NCI-H1436 (cell line): ENCODE measurements at places on chromosomes 12 and 14.

DNA sequence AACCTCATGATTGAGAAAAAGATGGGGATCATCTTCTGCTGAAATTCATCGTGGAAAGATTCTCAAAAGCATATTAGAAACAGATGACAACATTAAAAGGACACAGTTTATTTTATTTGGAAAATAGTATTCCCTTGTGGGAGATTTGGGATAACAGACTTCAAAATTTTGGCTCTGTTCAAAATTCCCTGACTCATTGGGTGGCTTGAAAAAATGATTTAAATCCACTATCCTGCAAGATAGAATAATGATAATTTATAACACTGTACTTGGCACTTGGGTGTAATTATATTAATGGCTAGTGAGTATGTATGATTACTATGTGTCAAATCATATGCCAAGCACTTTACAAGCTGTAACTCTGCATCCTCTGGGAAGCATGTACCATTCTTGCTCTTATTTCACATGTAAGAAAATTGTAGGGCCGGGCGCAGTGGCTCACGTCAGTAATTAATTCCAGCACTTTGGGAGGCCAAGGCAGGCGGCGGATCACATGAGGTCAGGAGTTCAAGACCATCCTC is 128.8 kb downstream of the LMNTD1 start:
- DNase-seq = no peak

DNA sequence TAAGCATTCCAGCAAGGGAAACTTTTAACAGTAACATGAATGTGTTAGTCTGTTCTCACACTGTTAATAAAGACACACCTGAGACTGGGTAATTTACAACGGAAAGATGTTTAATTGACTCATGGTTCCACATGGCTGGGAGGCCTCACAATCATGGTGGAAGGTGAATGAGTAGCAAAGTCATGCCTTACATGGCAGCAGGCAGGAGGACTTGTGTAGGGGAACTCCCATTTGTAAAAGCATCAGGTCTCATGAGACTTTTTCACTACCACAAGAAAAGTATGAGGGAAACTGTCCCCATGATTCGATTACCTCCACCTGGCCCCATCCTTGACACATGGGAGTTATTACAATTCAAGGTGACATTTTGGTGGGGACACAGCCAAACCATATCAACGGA is 168.3 kb downstream of the PAH start:
- no peak for DNase-seq

DNA sequence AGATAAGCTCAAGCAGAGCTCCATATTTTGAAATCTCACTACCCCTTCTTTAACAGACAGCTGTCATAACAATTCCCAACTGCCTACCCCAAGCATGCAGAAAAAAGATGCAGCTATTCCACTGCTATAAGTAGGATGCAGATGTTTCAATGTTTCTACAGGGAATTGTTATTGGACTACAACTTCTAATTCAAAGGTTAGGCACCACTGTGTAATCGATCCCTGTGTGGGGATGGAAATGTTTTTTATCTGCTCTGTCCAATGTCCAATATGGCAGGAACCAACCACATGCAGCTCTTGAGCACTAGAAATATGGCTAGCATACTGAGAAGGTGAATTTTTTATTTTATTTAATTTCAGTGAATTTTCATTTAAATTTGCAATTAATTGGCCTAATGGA is 208.6 kb downstream of the SLC2A13 start:
- no peak for DNase-seq

- peak; percentile 36 for DNase-seq
Observed at GRCh38 chr12:106645074-106645421, 62.2 kb downstream of the RFX4 start.

- DNase-seq = no peak
Observed at GRCh38 chr12:116896411-116896924, 14.3 kb upstream of the FBXW8 start.

GRCh38 chr12:124010687-124011086 is 37.7 kb downstream of the ZNF664 start:
- DNase-seq = no peak

DNA sequence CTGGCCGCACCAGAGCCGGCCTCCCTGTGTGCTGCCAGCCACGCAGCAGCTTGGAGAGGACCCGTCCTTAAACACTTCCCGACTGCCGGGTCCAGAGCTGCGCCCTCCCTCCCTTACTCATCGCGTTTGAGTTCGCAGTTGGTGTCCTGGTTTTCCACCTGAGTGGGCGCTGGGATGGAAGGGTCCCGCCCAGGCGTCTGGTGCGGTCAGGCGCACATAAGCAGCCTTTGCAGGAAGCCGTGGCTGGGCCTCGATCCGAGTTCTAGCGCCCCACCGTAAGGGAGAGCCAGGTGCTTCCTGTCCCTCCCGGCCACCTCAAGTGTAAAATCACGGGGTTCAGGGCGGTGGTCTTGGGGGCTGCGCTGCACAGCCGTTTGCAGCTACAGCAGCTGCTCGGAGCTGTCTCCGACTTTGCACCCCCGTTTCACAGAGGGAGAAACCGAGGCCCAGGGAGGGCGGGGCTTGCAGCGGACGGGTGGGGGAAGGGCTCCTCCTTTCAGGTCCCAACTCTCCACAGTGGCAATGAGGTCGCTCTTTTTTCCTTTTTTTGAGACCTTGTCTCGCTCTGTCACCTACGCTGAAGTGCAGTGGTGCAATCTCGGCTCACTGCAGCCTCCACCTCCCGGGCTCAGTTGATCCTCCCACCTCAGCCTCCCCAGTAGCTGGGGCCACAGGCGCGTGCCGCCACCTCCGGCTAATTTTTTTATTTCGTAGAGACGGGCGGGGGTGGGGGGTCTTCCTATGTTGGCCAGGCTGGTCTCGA is 51.3 kb downstream of the LRCOL1 start:
- no peak for DNase-seq

DNA sequence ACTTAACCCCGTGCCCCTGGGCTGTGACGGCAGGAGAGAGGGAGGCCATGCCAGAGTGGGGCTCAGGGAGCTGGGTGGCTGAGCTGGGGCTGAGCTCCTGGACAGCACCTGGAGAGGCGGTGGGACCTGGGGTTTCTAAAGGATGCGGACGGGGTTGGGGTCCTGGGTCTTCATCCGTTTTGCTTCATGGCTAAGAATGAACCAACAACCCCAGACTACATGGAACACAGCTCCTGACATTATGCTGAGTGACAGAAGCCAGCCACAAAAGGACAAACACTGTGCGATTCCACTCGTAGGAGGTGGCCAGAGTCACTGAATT is 60.6 kb downstream of the NCOR2 start:
- DNase-seq = no peak

DNA sequence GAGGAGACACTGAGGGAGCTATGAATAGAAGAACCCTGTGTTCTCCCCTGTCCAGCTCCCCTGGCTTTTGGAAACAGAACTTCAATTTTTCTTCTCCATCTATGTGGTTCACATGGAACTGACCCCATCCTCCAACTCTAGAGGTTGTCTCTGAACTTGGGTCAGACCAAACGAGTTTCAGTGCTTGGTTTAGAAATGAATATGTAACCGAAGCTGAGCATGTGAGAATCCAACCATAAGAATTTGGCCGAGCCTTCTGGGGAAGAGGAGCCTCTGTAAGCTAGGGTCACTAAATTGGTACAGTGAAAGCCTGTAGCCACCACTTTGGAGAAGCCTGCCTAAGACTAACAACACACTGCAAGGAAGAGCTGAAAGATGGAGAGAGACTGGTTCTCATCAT is 464.4 kb downstream of the ZFP36L1 start:
- DNase-seq = no peak

DNA sequence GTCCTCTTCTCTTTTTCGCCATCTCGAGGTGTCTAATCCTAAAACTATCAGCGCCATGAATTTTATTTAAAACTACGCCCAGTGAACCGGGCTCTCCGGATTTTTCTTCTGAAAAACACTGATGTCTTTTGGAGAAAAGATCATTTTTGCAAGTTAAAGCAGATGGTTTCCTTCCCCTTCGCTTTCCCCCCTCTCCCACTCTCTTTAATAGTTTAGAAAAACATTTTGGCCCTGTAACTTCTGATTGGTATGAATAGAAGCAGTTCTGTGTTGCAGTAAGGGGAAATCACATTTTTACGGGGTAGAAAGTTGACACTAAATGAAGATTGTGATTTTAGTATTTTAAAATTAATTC is 1.1 kb downstream of the RAP1B start:
- no peak for DNase-seq

DNA sequence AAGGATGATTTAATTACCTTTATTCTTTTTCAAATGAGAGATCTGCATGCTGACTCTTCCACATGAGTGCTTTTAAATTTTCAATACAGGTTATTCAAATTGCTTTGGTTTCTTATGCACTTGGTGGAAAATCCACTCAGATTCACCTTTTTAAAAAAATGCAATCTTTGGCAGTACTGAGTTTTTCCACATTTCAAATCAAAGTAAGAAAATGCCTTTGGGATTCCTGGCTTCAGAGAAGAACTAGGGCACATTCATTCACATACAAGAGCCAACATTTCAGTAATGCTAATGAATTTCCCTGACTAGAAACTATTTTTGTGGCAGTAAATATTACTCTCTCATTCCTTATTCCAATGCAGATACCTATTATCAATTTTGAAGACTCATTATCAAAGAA is 342.2 kb downstream of the ETNK1 start:
- DNase-seq = no peak

DNA sequence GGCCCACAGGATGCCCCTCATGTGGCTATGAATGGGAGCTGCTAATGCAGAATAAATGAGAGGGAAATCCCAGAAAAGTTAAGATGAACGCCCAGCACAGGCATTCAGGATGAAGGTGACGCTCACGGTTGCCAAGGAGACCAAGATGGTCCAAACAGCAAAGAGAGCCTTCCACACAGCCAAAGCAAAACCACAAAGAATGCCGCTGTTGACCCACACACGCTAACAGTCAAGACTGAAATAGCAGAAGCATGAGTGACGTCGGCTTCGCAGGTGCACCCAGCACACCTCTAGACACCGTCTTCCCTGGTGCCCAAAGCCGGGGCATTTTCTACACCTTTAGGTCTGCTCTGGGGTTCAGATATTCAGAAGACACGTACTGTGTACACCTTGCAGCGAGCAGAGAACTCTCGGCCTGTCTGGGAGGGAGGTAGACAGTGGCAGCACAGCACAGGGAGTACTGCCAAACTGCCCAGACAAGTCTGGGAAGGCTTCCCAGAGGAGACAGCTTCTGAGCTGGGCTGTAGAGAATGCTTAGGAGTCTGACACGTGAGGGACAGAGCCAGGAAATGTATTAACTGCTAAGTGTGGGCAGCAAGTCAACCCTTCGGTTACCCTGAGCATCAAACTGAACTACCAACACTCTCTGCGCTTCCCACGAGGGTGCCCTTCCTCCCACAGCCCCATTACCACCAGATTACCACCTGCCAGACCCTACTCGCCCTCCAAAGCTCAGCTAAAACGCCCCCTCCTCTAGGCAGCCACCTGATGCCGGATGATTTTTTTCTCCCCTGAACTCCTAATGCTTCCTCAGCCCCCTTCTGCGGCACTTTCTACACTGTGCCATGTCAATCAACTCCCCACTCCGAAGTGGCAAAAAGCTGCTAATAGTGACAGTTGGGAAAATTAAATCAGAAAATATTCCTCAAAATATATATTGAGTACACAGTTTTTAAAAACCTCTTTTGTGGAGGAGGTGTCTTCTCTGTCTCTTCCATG is 50.1 kb downstream of the CCDC88C start:
- DNase-seq = no peak

DNA sequence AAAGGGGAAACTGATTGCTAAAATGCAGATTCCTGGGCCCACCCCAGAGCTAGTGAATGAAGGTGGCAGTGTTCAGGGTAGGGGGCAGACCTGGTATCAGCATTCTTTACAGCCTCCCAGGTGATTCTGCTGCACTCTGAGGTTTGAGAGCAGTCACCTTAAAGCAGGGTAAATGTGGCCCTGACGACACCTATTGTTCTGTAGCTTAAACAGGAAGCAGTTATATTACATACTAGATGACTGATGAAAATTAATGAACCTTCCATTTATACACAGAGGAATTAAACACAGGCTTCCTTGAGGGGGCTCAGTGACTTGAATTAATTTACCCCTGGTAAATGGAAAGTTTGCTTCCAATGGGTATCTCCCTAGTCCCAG is 25.3 kb downstream of the NUAK1 start:
- no peak for DNase-seq

GRCh38 chr14:99320621-99321235 is 48.7 kb upstream of the BCL11B start:
- no peak for DNase-seq

- no peak for DNase-seq
Observed at GRCh38 chr12:53218551-53219291, 11.7 kb upstream of the ITGB7 start.

DNA sequence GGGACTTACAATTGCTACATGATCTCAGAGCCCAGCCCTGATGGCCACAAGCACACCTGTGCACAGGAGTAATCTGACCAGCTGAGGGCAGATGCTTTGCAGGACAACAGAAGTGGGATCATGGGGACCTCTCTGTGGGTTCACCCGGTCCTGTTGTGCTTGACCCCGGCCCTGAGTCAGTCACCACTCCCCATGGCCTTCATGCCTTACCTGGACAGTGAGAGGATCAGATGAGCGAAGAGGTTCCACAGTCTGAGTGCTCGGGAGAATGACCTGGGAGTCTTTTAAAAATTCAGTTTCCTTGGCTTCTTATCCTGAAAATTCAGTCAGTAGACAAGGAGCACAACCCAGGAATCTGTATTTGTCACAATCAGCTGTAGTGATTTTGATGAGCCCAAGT is 88.1 kb downstream of the NTF3 start:
- no peak for DNase-seq

- DNase-seq = no peak
Observed at GRCh38 chr12:107650977-107651376, 34.6 kb upstream of the PWP1 start.

GRCh38 chr14:87990682-87991081 is 2.3 kb downstream of the GALC start:
- no peak for DNase-seq

GRCh38 chr12:5165296-5165970 is 121.8 kb downstream of the KCNA5 start:
- no peak for DNase-seq

DNA sequence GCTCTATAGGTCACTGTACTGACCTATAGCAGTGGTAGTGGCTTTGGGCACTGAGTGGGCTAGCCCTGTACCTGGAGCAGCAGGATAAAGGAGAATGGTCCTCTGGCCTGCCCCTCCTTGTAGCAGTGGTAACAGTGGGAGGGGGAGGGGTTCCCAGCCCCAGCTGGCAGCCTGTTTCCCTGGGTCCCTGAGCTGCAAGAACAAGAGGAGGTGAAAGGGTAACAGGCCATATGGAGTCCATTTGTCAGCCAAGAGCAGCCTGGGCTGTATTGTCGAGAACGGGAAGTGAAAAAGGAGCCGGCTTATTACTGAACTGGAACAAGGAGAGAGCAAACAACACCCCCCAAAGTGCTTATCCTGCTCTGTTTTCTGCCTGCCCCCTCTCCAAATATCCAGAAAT is 73.8 kb upstream of the SRSF5 start:
- DNase-seq = no peak

- DNase-seq = no peak
Observed at GRCh38 chr12:5192726-5193125, 149.0 kb downstream of the KCNA5 start.

DNA sequence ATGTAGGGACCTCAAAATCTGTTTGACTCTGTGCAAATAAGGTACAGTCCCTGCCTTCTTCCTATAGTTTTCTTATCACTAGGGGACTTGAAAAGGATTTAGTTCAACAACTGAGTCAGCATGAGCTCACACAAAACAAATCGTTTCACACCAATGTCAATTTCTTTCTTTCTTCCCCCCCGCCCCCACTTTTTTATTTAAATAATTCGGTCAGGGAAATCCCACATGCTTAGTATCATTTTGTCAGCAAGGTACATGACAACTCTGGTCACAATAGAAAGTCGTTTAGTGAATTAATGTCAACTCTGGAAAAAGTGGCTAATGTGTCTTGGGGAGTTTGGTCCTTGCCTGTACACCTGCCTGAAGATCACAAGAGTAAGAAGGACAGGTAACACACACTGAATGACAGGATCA is 232.2 kb upstream of the PLEKHG7 start:
- no peak for DNase-seq
